H4 (cell line): ENCODE measurements at places on chromosomes 12 and 14. TPM values are rescaled to one million over a fixed set of nuclear protein-coding genes. Genes with fewer than 3 reads are reported as not detected.

Gene DHRS2
- 15.9 and 17.2 TPM in 2 replicates for total RNA-seq

Gene PIK3C2G
- not detected in 2 replicates for total RNA-seq

Gene ANKRD52
- total RNA-seq = 13.4 and 15.4 TPM in 2 replicates

Gene MYO1H
- total RNA-seq = not detected in 2 replicates

Gene LRRC9
- total RNA-seq = not detected in 2 replicates

Gene NKX2-1
- 0.06 and 0.62 TPM in 2 replicates for total RNA-seq

Gene INSM2
- not detected in 2 replicates for total RNA-seq

Gene AQP6
- total RNA-seq = 0.10 TPM in 1 of 2 replicates, not detected in the other

Gene ALDH1L2
- total RNA-seq = 2.6 and 9.6 TPM in 2 replicates

Gene SVOP
- total RNA-seq = not detected in 2 replicates

Gene RPGRIP1
- not detected in 2 replicates for total RNA-seq

Gene ZNF664
- 41.6 and 48.6 TPM in 2 replicates for total RNA-seq

Gene RHOJ
- 1.3 and 2.3 TPM in 2 replicates for total RNA-seq

Gene IKZF4
- total RNA-seq = 0.39 and 0.89 TPM in 2 replicates

Gene CCDC175
- not detected in 2 replicates for total RNA-seq

Gene SAMD4A
- total RNA-seq = 1.7 and 1.8 TPM in 2 replicates

Gene FIGNL2
- total RNA-seq = not detected in 2 replicates

Gene HRK
- 0.12 TPM in 1 of 2 replicates, not detected in the other for total RNA-seq

Gene SIRT4
- 2.4 and 6.8 TPM in 2 replicates for total RNA-seq

Gene CLEC2D
- total RNA-seq = 1.7 and 6.6 TPM in 2 replicates

Gene GZMH
- not detected in 2 replicates for total RNA-seq

Gene NYNRIN
- total RNA-seq = 0.14 and 0.21 TPM in 2 replicates

Gene MYL2
- total RNA-seq = not detected in 2 replicates

Gene RAB5B
- 46.9 and 47.7 TPM in 2 replicates for total RNA-seq

Gene VDR
- total RNA-seq = 5.6 and 7.3 TPM in 2 replicates

Gene PRB2
- total RNA-seq = not detected in 2 replicates

Gene TAS2R43
- total RNA-seq = not detected in 2 replicates

Gene KLRG1
- total RNA-seq = 0.14 and 0.66 TPM in 2 replicates

Gene RNASE7
- not detected in 2 replicates for total RNA-seq

Gene SLC24A4
- not detected in 2 replicates for total RNA-seq

Gene PMCH
- total RNA-seq = not detected in 2 replicates

Gene CLEC4D
- not detected in 2 replicates for total RNA-seq

Gene GPRC5D
- not detected in 2 replicates for total RNA-seq

Gene ZNF140
- total RNA-seq = 9.8 and 17.0 TPM in 2 replicates

Gene MMP14
- 268 and 298 TPM in 2 replicates for total RNA-seq

Gene TCTN1
- 50.1 and 62.3 TPM in 2 replicates for total RNA-seq

Gene POLE2
- 32.5 and 52.2 TPM in 2 replicates for total RNA-seq

Gene CIDEB
- not detected in 2 replicates for total RNA-seq

Gene B4GALNT1
- 64.3 and 77.3 TPM in 2 replicates for total RNA-seq

Gene HOXC10
- 2.0 and 8.7 TPM in 2 replicates for total RNA-seq

Gene SERPINA10
- total RNA-seq = not detected in 2 replicates

Gene PDE3A
- 7.2 and 8.9 TPM in 2 replicates for total RNA-seq

Gene OASL
- 5.3 and 9.2 TPM in 2 replicates for total RNA-seq

Gene CYP46A1
- total RNA-seq = not detected in 2 replicates
